T1000 (cell line): ENCODE measurements at places on chromosomes 2 and 18.

DNA sequence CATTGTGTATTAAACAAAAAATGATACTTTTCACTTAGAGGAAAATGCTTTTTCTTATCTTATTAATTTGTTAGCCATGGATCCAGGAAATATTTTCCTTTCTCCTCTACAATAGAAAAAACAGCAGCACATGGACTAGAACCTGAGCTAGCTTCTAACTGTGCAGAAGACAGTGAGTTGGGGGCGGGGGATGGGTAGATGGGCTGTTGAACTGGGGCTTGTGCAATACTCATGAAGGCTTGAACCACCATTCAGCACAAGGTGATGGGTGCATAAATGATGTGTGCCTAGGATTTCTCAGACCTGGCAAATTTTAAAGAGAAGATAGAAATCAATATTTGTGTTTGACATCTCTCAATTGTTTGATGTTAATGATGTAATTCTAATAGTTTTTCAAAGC is 42.0 kb downstream of the COL5A2 start:
- no peak for DNase-seq

- DNase-seq: no peak
Observed at GRCh38 chr2:69995511-69995910, 34.1 kb upstream of the ASPRV1 start.

GRCh38 chr2:120316528-120317179 is 29.3 kb upstream of the INHBB start:
- DNase-seq: no peak

GRCh38 chr2:25304321-25304720 is 37.4 kb downstream of the DNMT3A start:
- DNase-seq: no peak

DNA sequence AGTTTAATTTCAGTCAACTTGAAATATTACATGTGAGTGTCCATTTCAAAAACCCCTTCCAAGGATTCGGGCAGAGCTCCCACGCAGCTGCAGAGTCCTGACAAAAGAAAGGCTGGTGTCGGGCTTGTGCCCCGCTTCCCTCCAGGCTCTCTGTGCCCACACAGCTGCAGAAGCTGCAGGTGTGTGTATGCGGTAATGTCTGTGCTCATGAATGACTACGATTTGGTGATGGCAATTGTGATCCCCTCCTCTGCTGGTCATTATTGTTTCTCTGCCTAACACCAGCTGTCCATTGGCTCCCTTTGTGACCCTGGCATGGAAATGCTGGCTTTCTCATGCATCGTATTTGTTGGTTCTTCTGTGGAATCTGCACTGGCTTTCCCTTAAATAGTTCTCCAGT is 224.8 kb downstream of the NUP35 start:
- DNase-seq: no peak

- no peak for DNase-seq
Observed at GRCh38 chr2:173467751-173468150, 113.1 kb downstream of the CDCA7 start.

- DNase-seq: no peak
Observed at GRCh38 chr18:9987345-9987744, 73.5 kb downstream of the VAPA start.

- DNase-seq: no peak
Observed at GRCh38 chr18:72427721-72428120, 116.4 kb downstream of the CBLN2 start.

GRCh38 chr2:142037066-142037465 is 93.8 kb downstream of the LRP1B start:
- DNase-seq: no peak

DNA sequence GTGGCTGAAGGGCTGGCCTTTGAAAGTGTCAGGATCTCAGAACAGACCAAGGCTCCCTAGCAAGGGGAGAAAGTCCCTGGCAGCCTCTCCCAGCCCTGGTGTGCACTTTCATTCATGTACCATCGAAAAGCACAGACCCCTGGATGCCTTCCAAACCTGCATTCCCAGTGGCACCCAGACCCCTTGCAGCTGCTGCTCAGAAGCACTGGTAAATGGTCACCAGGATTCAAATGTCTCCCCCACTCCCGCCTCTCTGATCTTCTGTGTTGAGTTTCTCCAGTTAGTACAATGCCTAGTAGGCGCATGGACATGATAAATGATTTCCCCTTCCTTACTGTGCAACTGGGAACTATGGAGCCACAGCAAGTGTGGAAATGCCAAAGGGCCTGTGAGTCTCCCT is 180.0 kb downstream of the GLI2 start:
- DNase-seq: no peak

GRCh38 chr18:75931079-75931478 is 503.6 kb upstream of the SMIM21 start:
- DNase-seq: no peak

DNA sequence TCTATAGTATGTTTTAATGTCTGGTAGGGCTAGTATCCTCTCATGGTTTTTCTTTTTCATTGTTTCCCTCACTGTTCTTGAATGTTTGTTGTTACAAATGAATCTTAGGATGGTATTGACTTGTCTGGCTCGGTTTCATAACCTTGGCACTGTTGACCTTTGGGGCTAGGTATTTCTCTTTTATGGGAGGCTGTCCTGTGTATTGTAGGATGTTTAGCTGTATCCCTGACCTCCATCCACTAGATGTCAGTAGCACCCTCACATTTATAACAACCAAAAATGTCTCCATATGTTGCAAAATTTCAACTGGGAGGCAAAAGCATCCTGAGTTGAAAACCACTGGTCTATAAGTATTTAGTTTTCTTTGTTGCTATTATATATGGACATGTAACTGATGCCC is 7.0 kb upstream of the AOX1 start:
- DNase-seq: peak; percentile 1

GRCh38 chr2:180058993-180059392 is 51.9 kb upstream of the CWC22 start:
- DNase-seq: no peak

- no peak for DNase-seq
Observed at GRCh38 chr18:52888014-52888413, 548.0 kb downstream of the DCC start.

DNA sequence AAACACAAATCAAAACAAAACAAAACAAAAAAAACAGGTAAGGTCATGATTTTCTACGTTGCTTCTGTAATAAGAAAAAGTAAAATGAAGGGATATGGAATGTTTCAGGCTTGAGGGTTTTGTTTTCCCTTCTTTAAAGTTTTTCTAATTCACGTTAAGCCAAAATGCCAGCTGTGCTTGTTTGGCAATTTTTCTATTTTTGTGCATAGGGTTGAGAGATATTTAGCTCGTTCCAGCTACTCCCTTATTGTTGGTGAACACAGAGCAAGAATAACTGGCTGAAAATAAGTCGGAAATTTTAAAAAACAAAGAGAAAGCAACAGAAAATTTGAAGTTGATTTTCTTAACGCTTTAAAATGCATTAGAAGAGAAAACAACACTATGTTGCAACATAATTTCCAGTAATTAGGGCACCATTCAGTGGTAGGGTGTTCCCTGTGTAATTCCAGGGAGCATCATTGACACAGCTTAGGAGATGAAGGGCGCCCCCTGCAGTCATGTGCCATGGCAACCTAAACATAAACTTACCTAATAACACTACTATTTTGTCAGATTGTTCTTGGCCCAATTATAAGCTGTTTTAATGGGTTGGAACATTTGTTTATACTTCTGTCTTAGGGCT is 99.5 kb downstream of the DTNA start:
- no peak for DNase-seq

DNA sequence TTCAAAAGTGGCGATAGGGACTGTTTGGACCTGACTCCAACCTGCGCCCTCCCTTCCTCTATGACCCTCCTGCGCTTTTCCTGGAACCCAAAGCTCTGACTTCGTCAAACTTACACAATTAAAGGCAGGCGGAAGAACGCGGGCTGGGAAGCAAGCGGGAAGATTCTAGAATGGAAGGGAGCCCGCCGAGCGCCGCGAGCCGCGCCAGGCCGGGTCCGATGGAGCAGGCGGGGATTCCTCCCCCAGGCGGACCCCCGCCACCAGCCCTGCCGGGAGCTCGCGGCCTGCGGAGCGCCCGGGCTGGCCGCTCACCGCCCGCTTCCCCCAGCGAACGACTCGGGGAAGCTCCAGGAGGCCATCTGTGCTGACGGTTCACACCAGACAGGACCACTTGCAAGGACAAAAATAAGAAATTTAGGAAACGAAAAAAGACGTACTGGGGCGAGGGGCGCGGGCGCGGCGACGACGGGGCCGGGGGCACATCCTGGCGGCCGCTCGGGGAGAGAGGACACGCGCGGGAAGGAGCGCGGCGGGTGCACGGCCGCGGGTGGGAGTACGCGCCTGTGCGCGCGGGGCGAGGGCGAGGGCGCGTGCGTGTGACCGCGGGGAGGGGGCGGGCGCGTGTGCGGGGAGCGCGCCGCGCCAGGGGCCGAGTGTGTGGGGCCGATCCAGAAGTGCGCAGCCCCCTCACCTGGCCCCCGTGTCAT is 1.1 kb upstream of the SALL3 start:
- DNase-seq: no peak

GRCh38 chr2:103233691-103234090 is 471.9 kb downstream of the TMEM182 start:
- no peak for DNase-seq

GRCh38 chr18:923144-923866 is 18.6 kb downstream of the ADCYAP1 start:
- DNase-seq: no peak

DNA sequence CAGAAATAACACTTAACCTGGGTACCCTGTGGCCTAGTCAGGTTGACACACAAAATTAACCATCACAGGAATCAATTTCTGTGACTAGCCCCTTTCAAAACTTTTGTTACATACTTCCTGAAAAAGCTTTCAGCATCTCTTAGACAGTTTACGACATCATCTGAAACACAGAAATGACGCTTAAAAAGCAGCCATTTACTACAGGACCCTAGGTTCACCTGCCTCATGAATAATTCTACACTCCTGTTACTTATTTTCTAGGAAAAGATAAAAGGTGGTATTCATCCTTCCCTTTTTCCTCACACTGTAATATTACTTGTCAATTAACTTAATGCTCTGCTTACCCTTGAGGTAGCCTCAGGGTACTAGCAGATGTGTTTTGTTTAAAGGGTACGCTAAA is 388.4 kb downstream of the IRS1 start:
- DNase-seq: no peak

DNA sequence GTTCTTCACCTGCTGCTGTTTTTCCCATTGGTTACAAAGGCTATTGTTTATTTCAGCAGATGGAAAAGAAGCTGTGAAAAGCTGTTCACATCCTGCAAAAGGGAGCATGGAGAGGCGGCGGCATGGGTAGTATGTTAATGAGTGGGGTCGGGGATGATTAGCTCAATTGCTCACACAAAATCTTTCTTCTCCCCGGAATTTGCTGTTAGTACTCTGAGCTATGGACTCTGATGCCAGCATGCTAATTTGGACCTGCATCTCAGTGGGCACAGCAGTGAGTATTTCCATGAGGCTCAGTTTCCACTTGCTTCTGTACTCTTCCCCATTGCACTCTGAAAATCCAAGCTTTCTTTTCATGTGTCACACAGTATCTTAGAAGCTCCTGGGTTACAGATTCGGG is 61.6 kb downstream of the DNER start:
- no peak for DNase-seq
